Tongue (tissue), 3 donors: ENCODE measurements at places on chromosomes 7 and 10. TPM values are rescaled to one million over a fixed set of nuclear protein-coding genes. Genes with fewer than 3 reads are reported as not detected.

Gene WDR91
- total RNA-seq, result 18.9 TPM

Gene BTBD16
- 0.41 TPM for total RNA-seq

Gene FKBP9
- total RNA-seq, result 198 TPM

Gene EVX1
- not detected for total RNA-seq

Gene GNAT3
- total RNA-seq, result 4.0 TPM

Gene TMEM130
- total RNA-seq, result 3.5 TPM

Gene FEZF1
- not detected for total RNA-seq

Gene ZNF488
- total RNA-seq, result 1.4 TPM

Gene POMZP3
- 1.0 TPM for total RNA-seq

Gene ANKRD61
- not detected for total RNA-seq
